ENCODE measurements at places on chromosomes 3 and 15. TPM values are rescaled to one million over a fixed set of nuclear protein-coding genes. Genes with fewer than 3 reads are reported as not detected.

The FSIP1 gene
- 0.10 TPM for total RNA-seq

The HIGD2B gene
- total RNA-seq, result not detected

The FMN1 gene
- total RNA-seq, result 5.3 TPM

The C3orf80 gene
- not detected for total RNA-seq

The CHRM5 gene
- not detected for total RNA-seq

The RLBP1 gene
- total RNA-seq, result not detected

The ASB14 gene
- 3.4 TPM for total RNA-seq

The TGM5 gene
- total RNA-seq, result 6.8 TPM

The GPR149 gene
- 0.41 TPM for total RNA-seq

The RARRES1 gene
- total RNA-seq, result 5.3 TPM

The AGBL1 gene
- total RNA-seq, result 77.9 TPM

The OIP5 gene
- 2.9 TPM for total RNA-seq

The SCN5A gene
- total RNA-seq, result 6.1 TPM

The IQCF6 gene
- total RNA-seq, result not detected

The RNU5B-1 gene
- total RNA-seq, result not detected

The FBN1 gene
- total RNA-seq, result 411 TPM

The IFT57 gene
- 58.4 TPM for total RNA-seq

Measured in tongue (tissue), 3 donors.